CD4-positive, alpha-beta memory T cell (primary cell): ENCODE measurements at places on chromosomes 5 and 9.
A peak's percentile ranks its signal among the peaks of the same experiment; 100 is the strongest.

DNA sequence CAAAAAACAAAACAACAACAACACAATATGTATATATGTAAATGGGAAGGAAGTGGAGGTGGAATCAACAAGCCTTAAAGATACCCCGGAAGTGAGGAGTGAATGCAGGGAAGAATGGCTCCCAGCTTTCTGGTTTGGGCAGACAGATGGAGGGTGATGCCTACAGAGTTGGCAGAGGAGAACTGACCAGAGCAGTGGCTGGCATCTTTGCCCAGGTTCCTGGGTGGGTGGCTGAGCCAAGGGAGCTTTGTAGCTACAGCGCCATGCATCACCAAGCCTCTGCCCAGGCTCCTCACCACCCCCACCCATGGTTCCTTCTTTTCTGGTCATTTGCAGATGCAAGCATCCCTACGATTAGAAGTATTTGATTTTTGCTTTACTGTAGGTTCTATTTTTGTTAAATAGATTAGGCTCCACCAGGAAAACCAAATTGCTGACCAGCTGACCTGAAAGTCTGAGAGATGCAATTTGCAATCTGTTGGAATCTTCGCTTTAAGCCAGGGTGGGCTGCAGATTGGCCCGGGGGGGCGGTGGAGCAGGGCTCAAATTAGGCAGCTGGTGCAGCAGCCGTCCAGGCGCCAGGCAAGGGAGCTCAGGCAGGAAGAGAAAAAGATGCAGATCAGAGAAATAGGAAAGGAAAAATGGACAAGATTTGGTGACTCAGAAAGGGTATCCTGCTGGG, 163.3 kb upstream of the TBC1D2 start:
- no peak for DNase-seq

DNA sequence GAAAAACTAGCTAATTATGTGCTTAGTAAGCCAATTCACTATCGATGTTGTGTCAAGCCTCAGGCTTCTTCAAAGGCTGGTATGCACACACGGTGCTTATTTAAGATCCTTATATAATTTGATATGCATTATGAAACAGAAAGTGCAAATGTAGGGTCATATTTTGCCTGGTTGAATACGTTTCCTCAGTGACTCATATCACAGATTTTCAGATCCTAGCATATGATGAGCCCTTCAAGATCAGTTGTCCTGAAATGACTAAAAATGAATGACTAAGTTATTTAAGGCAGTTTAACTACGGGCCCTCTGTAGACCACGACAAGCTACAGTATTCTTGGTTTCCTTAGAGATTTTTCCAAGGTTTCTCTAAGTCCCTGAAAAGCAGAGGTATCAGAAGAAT, 778.3 kb downstream of the PRELID2 start:
- no peak for DNase-seq

GRCh38 chr9:125150349-125151245, 7.3 kb upstream of the SCAI start:
- no peak for DNase-seq

DNA sequence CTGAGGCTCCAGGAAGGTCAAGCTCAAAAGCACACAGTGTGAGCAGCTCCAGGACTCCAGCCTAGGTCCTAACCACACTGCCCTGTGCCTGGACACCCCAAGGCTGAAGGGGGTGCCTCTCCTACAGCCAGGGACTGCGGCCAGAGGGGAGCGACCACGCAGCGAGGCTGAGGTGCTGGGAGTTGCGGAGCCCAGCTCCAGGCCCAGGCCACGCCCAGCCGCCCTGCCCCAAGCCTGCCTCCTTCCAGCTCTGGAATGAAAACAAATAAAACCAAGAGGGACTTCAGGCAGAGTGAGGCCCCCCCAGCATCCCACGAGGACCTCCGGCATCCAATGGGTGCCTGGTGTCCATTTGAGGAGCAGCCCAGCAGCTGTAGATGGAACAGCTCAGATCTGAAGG, 15.2 kb downstream of the VAV2 start:
- no peak for DNase-seq

DNA sequence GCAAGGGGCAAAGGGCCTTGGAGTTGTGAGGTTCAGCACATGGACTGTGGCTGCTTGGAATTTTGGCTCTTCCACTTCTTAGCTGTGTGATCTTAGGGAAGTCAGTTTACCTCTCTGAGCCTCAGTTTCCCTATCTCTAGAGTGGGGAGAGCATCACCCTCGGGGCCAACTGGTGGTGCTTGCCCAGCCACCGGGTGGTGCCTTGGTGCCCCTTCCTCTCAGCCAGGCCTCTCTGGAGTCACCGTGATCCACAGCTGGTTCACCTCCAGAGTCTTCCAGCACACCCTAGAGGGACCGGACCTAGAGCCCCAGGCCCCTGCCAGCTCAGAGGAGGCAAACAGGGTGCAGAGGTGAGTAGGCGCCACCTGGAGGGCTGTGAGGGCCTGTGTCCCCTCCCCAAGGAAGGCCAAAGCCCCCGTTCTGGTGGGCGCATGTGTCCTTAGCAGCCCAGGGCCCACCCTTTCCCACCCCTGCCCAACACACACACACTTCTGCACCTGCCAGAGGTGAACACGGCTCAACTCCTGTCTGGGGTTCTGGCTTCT, 7.7 kb downstream of the ADGRD2 start:
- DNase-seq: no peak

GRCh38 chr5:151622367-151623088, 31.4 kb upstream of the FAT2 start:
- DNase-seq: no peak

DNA sequence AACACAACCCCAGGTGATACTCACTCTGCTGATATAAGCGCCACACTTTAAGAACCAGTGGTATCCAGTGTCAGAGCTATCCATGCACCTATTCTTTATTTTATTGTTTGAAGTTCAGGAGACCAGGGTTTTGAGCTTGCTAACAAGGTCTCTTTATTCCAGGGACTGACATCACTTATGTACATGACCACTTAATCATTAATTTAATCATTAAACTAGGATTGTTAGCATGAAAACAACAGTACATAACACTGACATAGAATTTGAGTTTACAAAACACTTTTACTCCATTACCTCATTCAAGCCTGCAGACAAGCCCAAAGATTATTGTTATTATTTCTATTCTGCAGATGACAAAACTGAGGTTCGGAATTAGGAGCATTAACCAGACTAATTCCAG, 151.4 kb upstream of the IQGAP2 start:
- no peak for DNase-seq

DNA sequence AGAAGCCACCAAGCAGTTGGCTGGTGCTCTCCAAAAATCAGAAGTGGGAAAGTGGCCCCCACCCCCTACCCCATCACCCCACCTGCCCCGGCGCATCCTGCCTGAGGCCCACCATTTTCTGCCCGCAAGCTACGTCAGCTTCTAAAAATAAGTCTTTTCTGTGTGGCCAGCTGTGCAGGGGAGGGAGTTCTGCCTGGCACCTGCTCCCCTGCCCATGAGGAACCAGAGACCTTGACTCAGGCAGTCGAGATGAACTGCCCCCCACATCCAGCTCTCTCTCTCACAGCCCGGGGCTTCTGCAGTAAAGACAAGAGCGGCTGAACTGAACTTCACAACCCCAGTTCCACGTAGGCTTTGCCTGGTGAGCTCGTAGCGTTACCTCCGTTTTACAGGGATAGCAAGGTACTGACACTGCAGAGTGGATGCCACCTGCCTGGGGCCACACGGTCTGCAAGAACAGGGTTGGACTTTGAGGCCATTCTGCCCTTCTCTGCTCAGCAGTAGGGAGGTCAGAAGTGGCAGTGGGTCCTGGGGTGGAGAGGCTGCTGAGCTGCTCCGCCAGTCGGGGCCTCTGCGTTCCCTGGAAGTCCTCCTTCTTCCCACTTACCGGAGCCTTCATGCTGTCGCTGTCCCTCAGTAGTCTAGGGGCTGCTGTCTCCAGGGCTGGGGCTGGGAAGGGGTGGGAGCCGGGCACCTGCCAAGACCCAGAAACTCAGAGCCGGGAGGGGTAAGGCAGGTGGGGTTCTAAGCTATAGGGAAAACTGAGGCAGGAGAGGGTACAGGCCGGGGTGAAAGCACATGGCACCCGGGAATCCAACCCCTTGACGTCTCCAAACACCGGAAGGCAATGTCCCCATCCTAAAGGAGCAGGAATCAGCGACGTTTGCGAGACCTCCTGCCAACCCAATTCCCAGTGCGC, 781 bp downstream of the ST6GALNAC4 start:
- peak; percentile 65 for DNase-seq

DNA sequence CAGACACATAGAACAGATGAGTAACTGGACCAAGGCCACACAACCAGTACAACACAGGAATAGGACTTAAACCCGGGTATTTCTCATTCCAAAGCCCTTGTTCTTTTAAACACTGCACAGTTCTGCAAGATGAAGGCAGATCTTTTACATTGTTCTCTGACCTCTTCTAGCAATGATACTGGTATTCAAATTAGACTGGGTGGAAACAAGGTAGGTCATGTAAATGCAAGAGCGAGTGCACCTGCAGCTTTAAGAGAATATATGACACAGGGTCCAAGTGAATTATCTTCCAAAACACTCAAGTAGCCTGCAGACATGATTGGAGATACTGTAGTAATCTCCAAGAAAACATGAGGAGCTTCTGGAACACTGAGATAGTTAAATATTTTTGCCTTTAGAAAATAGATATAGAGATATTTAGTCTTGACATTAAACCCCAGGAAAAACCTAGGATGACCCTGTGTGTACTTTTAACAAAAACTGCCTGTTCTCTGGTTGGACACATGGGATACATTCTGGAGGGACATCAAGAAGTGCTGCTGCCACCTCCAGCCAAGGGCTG, 130.6 kb upstream of the EPB41L4A start:
- no peak for DNase-seq

GRCh38 chr5:43973318-43973717, 370.3 kb downstream of the NNT start:
- no peak for DNase-seq

DNA sequence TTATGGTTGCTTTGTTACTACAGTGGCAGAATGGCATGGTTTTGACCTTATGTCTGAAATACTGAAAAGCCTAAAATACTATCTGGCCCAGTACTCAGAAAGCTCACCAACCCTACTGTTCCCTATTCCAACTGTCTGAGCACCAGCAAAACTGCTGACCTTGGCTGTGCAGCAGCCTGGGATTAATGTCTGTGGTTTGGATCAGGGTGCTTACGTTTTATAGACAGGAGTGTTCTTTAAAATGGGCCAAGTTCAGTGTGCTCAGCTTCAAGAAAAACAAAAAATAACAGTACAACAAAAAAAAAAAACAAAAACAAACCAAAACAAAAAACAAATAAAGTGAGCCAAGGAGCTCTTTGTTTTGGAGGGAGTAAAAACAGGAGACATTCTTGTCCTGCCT, 36.4 kb downstream of the SLC28A3 start:
- DNase-seq: no peak

DNA sequence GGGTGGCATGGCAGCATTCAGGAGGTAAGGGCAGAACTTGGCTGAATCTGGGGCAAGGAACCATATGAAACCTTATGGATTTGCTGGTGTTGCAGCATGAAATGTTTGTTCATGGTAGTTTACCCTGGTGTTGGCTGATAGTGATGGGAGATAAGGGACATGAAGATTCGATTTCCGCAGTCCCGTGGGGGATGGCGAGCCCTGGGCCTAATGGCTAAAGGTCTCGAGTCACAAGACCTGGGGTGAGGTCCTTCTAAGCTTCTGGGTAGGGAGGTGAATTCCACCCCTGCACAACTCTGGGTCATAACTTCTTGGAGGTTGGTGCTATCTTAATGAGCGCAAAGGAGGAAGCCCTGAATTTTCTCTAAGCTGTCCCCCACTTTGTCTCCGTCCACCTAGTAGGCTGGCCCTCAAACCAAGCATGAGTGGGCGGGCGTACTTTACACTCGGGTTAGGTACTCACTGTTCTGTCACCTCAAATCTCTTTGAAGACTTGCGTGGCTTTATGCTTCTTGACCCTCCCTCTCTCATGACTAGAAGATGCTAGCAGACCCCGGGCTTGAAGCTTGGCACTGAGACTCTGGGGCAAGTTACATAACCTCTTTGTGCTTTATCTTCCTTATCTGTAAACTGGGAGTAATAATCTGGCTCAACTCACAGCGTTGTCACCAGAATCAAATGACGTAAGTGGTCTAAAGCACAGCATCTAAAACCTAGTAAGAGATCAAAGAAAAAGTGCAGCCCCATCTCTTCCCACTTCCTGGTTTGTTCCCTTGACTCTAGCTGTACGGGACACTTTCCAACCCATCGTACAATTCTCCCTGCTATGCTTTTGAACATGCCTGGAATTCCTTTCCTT, 72.5 kb downstream of the BASP1 start:
- DNase-seq: no peak

- no peak for DNase-seq
Observed at GRCh38 chr9:92026206-92027002, 76.4 kb upstream of the ROR2 start.

GRCh38 chr5:175836737-175837136, 34.6 kb upstream of the CPLX2 start:
- DNase-seq: no peak

DNA sequence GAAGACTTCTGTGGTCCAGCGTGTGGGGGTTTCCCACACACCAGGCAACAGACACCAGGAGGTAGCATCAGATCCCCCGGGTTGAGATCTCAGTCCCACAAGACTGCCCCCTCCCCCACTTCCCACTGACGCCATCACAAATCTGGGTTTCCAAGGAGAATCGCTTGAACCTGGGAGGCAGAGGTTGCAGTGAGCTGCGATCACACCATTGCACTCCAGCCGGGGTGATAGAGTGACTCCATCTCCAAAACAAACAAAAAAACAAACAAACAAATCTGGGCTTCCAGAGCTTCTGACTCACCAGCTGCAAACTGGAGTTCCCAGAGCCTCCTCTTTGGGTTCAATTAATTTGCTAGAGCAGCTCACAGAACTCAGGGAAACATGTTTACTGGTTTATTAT, 4.7 kb upstream of the GBGT1 start:
- DNase-seq: no peak

- DNase-seq: no peak
Observed at GRCh38 chr9:86454701-86455615, 100.7 kb upstream of the TUT7 start.

DNA sequence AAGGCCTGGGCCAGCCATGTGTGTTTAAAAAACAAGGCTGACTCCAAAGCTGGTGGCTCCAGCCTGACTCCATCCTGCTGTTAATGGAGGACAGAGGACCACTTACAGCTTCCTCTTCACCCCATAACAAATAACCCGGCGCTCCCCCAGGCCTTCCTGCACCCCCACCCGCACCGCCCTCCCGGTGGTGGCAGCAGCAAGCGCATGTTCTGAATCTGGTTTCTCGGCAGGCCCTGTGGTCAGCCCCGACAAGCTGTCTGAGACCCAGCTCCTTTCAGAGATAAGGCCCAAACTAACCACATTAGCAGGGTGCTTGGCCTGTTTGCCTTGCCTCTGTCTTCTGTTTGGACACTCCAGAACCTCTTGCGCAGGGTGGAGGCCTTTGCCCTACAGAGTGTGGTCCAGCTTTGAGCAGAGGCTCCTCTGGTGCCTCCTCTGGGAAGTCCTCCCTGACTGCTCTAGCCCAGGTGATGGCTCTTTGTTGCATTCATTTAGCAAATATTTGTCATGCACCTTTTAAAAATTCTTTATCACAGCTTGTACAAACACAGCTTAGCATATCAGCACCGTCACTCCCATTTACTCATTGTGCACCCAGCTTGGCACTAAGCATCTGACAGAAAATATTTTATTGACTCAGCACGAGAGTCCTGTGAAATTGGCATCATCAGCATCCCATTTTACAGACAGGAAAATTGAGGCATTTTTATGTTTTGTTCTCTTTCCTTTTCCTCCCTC, 78.4 kb downstream of the NDFIP1 start:
- DNase-seq: no peak

GRCh38 chr5:152262667-152263066, 142.4 kb downstream of the NMUR2 start:
- DNase-seq: no peak
